NK-92 treated with Interleukin-12 subunit alpha and Interleukin-12 subunit beta, amount 100 ng/mL, for 24 hours (cell line): ENCODE measurements at places on chromosomes 12 and 14.
A peak's percentile ranks its signal among the peaks of the same experiment; 100 is the strongest.

DNA sequence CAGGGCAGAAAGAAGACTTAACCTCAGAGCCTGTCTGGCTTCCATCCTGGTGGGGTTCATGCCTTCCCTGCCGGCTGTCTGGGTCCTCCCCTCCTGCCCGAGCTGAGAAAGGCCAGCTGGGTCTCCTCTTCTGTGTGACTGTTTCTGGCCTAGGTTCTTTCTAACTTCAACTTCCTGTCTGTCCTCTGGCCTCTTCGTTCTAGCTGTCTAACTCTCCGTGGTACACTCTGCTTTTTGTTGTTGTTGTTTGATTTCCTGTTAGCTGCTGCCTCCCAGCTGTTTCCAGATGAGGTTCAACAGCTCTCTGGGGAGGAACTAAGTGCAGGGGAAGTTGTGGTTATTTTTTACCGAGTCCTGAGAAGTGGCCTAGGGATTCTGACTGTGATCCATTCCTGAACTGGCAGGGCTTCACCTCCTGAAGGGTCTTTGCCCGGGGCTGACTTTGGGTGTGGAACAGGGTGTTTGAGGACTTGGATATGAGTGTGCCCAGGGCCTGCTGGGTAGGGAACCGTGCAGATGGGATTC is 3.2 kb downstream of the MLXIP start:
- DNase-seq, result no peak

DNA sequence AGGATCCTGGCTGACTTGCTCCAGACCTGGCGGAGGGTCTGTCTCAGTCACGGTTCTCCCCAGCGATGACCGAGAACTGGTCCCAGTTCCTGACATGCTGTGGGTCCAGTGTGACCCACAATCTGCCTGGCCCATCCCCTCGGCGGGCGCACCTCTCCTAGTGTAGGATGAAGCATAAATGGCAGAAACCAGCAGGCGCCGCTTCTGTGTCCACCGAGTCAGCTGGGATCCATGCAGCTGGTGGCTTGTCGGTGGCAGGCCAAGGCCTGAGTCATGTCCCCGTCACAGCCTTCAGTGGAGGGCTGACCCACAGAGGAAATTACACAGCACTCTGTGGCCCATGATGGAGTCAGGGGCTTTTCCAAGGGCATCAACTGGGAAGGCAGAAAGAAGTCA is 38.5 kb downstream of the NFKBIA start:
- DNase-seq, result peak; percentile 26

DNA sequence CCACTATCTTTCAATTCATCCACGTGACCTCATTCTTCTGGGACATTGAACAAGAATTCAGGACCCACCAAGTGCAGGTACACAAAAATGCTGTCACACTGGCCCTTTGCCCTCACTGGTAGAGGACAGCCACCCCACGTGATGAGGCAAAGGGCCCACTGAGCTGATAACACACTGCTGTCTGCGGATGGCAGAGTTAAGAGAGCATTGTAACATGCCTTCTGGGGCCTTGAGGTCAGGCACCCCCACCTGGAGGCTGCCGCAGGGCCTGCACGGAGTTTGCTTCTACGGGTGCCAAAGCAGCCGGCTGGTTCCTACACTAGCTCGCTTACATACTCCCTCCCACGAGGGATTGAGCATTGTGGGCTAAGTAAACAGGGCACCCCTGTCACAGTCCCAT is 101.0 kb downstream of the LRIG3 start:
- no peak for DNase-seq

- no peak for DNase-seq
Measured at GRCh38 chr12:54220567-54220966, 31.8 kb upstream of the SMUG1 start.

DNA sequence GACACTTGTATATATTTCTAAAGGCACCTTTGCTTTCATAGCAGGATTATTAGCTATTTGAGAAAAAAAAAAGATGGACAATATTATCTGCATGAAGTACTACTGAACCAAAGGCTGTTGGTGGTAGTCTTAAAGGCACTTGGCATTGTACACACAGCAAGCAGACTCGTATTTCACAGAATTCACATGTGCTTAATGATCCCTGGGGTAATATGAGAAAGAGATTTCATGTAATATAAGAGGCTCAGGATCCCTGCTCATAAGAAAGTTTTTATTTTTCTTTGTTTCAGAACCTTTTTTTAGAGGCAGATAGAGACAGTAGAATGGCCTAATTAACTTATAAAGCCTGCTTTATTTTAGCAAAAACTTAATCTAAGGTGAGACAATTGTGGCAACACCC is 59.5 kb downstream of the SYNE2 start:
- no peak for DNase-seq

DNA sequence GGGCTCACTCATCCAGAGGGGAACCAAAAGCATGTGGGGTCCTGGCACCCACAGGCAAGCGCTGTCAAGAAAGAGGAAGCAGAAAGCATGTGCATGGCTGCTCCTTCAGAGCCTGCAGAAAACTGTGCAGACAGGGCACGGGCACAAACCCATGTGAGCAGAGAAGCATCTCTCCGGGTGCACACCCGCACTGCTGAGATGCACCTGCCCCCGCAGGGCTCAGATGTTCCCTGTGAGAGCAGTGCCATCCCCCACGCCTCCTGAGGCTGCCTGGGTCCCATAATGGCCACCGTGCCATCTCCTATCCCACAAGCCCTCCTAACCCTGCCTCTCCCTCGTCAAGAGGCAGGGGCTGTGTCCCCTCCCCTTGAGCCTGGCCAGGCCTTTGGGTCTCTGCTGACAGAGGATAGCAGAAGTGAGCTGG is 32.3 kb upstream of the INF2 start:
- no peak for DNase-seq

DNA sequence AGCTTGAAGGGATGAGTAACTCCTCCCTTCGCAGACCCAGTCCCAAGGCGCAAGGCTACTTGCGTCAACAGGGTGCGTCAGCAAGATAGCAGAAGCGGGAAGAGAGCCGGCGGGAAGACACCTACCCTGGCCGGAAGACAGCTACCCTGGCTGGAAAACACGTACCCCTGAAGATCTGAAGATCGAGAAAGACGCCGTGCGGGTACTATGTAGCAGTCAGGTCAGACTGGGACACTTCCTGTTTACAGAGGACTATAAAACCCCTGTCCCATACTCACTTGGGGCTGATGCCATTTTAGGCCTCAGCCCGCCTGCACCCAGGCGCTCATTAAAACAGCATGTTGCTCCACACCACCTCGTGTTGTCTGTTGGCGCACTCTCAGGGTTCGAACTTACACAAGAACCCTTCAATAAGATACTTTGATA is 80.9 kb downstream of the ABCD2 start:
- DNase-seq, result no peak

GRCh38 chr12:46349253-46349652 is 23.3 kb downstream of the SLC38A2 start:
- no peak for DNase-seq

DNA sequence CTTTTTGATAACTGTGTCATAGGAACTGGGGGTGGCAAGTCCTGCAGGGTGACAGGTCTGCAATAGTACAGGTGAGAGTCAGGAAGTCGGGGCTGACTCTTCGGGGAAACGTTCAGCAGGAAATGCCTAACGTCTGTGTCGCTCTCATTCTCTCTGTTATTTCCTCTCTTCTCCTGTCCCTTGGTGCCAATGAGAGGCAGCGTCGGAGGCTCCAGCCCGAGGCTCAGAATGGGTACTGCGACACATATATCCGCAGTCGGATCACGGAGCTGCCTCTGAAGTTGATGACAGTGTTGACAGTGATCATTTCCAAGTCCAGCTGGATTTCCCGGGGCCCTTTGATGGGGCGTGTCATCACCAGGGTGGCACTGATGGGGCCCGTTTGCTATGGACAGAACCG is 2.7 kb upstream of the TC2N start:
- DNase-seq, result no peak

- DNase-seq, result no peak
Measured at GRCh38 chr14:96065661-96066459, 26.7 kb downstream of the C14orf132 start.

GRCh38 chr14:44897845-44898151 is 63.9 kb downstream of the KLHL28 start:
- DNase-seq, result no peak

DNA sequence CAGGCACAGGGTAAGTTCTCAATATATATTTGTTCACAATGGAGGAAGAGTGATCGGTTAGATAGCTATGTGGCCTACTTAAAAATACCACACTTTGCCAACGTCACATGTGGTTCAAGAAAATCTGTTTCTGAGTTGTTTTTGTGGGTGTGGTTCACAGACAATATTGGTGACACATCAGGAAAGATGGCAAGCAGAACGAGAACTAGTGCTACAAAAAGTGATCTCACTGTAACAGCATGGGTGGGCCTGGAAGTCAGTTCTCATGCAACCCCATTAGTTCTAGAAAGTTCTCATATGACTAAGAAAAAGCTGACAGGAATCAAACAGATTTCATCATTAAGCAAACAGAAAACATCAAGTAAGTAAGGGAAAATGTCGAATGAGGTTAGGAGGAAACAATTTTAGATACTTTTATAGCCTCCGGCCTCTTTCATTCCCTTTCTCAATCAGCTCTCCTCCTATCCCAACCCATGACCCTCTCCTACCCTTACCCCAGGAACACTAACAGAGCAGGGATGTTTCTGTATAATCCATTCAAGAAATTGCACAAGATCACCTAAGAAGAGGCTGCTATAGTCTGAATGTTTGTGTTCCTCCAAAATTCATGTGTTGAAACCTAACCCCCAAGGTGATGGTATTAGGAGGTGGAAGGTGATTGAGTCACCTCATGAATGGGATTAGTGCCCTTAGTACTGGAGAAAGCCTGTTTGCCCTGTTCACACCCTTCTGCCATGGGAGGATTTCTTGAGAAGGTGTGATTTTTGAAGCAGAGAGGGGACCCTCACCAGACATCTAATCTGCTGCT is 15.5 kb upstream of the NTN4 start:
- no peak for DNase-seq

DNA sequence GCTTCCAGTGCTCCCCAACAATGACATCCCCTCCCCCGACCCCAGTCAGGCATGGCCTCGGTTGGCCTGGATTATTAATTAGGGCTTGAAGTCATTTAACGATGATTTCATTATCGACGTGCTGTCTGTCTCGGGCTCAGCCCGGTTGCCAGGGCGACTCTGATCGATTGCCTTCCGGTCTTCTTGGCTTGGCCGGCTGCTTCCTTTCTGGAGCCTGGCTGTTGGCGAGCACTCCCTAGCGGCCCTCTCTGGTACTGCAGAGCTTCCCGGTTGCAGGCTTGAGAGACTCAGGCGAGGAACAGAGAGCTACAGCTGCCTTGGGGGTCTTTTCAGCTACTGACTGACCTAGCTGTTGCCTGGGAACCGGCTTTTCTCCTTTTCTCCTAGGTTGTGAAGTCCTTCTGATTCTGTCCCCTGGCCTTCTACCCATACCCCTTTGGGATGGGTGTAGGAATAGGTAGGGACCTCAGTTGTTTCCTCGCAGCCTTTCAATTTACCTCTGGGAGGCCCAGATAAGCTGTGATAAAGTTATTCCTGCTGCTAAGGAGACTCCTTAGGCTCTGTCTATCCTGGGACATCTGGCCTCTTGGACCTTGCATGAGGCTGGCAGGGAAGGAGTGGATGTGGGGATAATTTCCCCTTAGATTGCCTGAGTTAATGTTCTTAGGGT is 5.5 kb upstream of the CISTR start:
- peak; percentile 67 for DNase-seq

- DNase-seq, result no peak
Measured at GRCh38 chr12:115891556-115892164, 385.8 kb downstream of the MED13L start.

- no peak for DNase-seq
Measured at GRCh38 chr14:63011623-63012022, 33.6 kb downstream of the KCNH5 start.

GRCh38 chr12:113249546-113249945 is 28.3 kb downstream of the TPCN1 start:
- DNase-seq, result no peak

DNA sequence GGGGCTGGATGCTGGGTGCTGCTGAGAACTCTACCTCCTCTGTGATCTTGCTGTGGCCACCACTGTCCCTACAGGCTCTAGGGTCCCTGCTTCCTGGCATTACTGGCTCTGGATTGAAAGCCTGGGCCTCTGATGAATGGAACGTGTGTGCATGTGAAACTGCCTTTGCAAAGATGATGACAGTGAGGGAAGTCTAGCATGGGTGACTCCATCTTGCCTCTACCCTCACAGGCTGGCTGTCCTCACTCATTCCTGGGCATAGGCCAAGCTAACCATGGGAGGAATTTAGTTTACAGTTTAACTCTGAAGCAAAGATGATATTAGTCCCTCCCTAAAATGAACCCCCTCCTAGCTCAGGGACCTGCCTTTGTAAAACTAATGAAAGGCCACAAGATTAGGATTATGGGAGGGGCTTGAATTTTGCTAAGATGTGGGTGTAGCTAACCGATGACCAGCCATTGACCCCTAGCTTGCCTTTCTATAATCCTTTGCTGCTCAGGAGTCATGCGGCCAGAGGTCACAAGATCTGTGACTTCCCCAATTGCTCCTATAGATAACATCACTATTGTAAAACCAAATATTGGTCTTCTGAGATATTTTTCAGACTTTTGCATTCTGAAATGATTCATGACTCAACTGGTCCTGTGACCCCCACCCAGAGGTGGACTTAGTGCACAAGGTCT is 2.2 kb upstream of the C1S start:
- no peak for DNase-seq

- DNase-seq, result no peak
Measured at GRCh38 chr14:36207500-36207899, 31.0 kb upstream of the PTCSC3 start.

DNA sequence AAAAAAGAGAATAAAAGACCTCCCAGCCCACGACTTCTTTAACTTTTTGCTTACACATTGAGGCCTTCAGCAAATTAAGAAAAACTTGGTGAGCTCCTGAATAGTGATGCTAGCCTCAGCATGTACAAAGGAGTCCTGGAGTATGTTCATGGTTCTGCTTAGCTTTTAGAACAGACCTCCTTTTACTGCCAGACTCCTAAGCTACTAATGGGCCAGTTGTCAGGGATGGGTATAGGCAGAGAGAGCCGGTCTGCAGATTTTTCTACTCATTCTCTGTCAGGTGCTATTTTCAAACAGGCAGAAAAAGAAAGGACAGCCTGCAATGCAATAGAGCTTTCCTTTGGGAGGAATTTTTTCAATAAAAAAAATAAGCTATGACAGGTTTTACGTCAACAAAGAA is 81.9 kb upstream of the REP15 start:
- DNase-seq, result no peak

GRCh38 chr12:18139989-18140596 is 50.1 kb upstream of the RERGL start:
- DNase-seq, result no peak
